BJ (cell line): ENCODE measurements at places on chromosomes 5 and 9.

- DNase-seq = no peak
Measured at GRCh38 chr5:77139001-77139400, 51.9 kb upstream of the ZBED3 start.

DNA sequence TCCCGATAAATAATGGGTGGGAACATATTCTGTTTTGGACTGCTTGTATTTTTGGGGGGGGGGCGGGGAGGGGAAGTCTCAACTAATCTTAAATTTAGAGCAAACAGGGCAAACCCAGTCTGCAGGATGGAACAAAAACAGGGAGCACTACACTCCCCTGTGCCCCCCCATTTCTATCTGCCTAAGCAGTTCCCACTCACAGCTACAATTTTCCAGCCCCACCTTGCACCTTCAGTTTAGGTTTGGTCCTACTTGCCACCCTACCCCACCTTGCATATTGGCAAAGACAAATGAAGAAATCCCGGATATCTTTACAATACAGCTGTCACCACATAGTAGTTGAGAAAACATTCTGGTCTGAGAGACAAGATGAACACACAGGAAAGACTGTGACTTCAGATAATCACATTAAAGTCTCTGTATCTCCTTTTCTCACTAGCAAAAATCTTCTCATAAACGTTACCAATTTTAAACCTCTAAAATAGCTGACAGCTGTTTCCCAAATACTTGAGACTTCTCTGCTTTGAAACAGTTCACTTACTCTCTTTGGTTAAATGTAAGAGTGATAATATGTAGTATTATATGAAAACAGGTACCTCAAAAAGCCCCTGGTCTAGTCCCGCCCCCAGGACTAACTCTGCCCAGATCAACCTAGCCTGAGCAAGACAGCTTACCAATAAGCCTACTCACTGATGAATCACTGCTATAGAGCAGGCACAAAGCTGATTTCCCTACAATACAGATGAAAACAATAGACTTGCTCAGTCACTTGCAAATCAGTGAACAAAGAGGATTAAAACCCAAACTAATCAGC is 5.2 kb upstream of the RAPGEF6 start:
- no peak for DNase-seq

- no peak for DNase-seq
Measured at GRCh38 chr9:89383030-89383720, 64.9 kb downstream of the SECISBP2 start.

- DNase-seq = no peak
Measured at GRCh38 chr9:38129366-38129765, 60.3 kb upstream of the SHB start.

DNA sequence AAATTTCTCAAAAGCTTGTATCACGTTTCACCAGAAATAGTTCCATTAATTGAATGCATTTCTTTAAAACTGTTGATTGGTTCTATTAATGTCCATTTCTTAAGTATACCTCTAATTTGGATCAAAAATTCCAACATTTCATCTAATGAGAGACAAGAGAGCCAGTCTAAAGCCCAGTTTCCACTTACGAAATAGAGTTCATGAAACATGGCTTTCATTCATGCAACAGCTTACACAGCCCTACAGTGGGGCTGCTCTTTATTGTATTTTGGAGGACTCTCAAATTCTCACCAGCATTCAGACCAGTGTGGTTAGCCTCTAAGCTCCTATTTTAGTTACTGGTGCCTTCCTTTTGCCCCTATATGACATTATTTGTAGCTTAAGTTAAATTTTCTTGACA is 566.9 kb upstream of the RGMB start:
- no peak for DNase-seq

GRCh38 chr5:178690208-178690607 is 40.3 kb downstream of the ZNF354A start:
- DNase-seq = no peak

- no peak for DNase-seq
Measured at GRCh38 chr9:71909887-71910649, 925 bp downstream of the ABHD17B start.

- no peak for DNase-seq
Measured at GRCh38 chr5:90518661-90519060, 10.7 kb downstream of the LYSMD3 start.

- no peak for DNase-seq
Measured at GRCh38 chr9:14231196-14231990, 82.5 kb downstream of the NFIB start.

DNA sequence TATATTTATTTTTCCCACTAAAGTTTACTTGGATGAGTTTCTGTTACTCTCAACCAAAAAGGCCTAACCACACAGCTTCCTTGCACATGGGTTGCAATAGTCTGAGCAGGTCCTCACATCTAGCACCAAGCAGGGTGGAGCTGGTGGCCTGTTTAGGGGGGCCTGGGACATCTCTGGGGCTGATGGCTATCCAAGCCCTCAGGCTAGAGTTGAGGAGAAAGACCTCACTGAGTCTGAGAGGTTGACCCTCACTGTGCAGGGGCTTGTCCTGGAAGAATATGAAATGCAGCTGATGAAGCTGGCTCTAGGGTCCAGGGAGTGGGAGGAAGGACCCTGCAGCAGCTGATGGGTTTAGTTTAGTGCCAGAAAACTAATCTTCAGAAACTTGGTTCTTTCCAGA is 217.1 kb upstream of the MVB12B start:
- DNase-seq = no peak

GRCh38 chr9:121286973-121287741 is 19.2 kb downstream of the GSN start:
- peak; percentile 87 for DNase-seq

- DNase-seq = no peak
Measured at GRCh38 chr9:114580609-114581193, 6.9 kb upstream of the ATP6V1G1 start.

- no peak for DNase-seq
Measured at GRCh38 chr9:136362450-136362784, 1.1 kb downstream of the DNLZ start.

DNA sequence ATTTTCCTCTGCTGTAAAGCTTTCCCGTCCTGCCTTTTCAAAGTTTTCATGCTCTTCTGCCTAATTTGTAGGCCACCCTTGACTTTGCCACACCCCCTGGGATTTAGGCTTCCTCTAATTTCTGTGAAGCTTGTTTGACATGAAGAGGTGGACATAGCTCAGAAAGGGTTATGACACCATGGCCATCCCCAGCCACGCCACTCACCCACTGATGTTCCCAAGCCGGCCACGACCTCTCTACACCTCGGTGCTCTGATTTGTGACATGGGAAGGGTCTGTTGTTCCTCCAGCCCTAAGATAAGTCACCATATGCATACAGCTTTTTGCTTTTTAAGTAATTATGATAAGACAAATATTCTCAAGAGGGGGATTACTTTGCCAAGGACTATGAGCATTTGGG is 139.5 kb downstream of the BARX1 start:
- DNase-seq = no peak

DNA sequence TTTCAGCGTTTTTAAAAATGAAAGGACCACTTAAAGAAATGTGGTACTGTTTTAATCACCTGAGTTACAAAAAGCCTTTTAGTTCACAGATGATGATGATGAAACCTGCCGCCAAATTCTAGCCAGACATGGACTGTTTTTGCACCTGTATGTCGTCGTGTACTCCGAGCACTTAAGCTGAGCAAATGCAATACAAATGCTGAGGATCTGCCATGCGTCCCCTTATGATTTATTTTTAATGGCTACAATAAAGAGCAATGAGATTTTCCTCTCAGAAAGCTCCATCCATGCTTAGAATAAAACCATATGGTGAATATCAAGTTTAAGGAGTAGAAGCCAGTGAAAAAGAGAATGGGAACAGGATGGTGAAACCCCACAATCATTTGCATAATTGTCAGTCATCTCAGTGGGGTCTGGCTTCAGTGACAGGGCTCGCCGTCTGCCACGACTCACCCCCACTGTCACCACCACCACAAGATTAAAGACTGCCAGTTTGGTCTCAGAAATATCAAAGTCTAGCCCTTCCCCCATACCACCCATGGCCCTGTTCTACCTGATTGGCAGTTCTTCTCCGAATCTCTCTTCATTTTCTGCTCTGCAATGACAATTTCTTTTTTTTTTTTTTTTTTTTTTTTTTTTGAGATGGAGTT is 159.9 kb downstream of the GOLPH3 start:
- DNase-seq = no peak

DNA sequence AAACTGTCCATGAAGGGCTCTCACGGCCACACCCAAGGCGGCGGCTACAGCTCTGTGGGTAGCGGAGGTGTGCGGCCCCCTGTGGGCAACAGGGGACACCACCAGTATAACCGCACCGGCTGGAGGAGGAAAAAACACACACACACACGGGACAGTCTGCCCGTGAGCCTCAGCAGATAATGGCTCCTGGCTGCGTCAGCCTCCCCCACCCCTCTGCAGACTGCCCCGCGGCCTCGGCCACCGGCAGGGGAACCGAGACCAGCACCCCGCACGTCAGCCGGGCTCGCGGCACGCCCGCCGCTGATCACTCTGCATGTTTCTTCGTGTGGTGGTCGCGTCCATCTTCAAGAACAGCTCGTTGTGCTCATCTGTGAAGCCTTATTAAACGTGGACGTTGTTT is 41.5 kb downstream of the TENT4A start:
- DNase-seq = no peak

GRCh38 chr5:27315363-27316270 is 277.2 kb upstream of the CDH9 start:
- DNase-seq = peak; percentile 37
